ENCODE measurements at places on chromosomes 13 and 19. TPM values are rescaled to one million over a fixed set of nuclear protein-coding genes. Genes with fewer than 3 reads are reported as not detected.

GRCh38 chr13:109275139-109275745 lies 511.1 kb downstream of the IRS2 start:
- no peak overlapping the region for H3K4me3 ChIP-seq
- no peak overlapping the region for H3K27ac ChIP-seq
- peaks cover 2% of the 10 kb centered on the region for H3K4me1 ChIP-seq
- H3K36me3 ChIP-seq, result no peaks in the 10 kb centered on the region

- H3K4me1 ChIP-seq, result no peaks in the 10 kb centered on the region
- H3K4me3 ChIP-seq, result no peak overlapping the region
- peaks cover 5% of the 10 kb centered on the region for H3K27me3 ChIP-seq
- no peak overlapping the region for H3K27ac ChIP-seq
- H3K36me3 ChIP-seq, result no peaks in the 10 kb centered on the region
Observed at GRCh38 chr13:27991881-27992280, 3.4 kb upstream of the URAD start.

- peak; percentile 22 for DNase-seq
- H3K27ac ChIP-seq, result no peak overlapping the region
- no peak overlapping the region for H3K4me3 ChIP-seq
- H3K27me3 ChIP-seq, result no peaks in the 10 kb centered on the region
- H3K36me3 ChIP-seq, result no peaks in the 10 kb centered on the region
Observed at GRCh38 chr19:41175801-41176777, 16.9 kb upstream of the CYP2S1 start.

GRCh38 chr13:85586422-85586831 lies 212.8 kb downstream of the SLITRK6 start:
- no peak overlapping the region for H3K27ac ChIP-seq
- no peak for DNase-seq
- no peaks in the 10 kb centered on the region for H3K36me3 ChIP-seq

DNA sequence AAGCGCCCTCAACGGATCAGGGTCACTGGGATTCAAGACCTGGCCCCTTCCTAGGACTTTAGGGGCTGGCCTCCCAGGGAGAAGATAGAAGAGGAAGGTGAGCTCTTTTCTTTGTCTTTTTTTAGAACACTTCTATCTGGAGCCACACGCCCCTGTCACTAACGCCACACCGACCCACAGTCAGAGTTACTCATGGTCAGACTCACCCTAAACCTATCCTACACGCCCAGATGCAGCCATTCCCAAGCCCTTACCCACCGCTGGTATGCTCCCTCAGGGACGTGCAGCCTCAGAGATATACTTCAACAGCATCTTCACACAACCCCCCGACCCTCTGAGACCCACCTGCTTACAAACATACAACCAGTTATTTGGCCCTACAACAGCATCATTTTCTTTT lies 29.9 kb upstream of the MUC16 start:
- H3K27me3 ChIP-seq, result peaks cover 4% of the 10 kb centered on the region
- H3K4me1 ChIP-seq, result no peaks in the 10 kb centered on the region
- H3K27ac ChIP-seq, result no peak overlapping the region
- no peak overlapping the region for H3K4me3 ChIP-seq

GRCh38 chr19:54532528-54532927 lies 29.9 kb downstream of the LAIR2 start:
- DNase-seq, result no peak
- no peak overlapping the region for H3K27ac ChIP-seq
- H3K4me3 ChIP-seq, result no peak overlapping the region

GRCh38 chr13:100917011-100917410 lies 242.4 kb upstream of the TMTC4 start:
- H3K27me3 ChIP-seq, result no peaks in the 10 kb centered on the region
- no peak overlapping the region for H3K4me3 ChIP-seq
- no peak overlapping the region for H3K27ac ChIP-seq
- H3K36me3 ChIP-seq, result no peaks in the 10 kb centered on the region
- H3K4me1 ChIP-seq, result no peaks in the 10 kb centered on the region

GRCh38 chr19:38559428-38560401 lies 58.0 kb downstream of the MAP4K1 start:
- no peak overlapping the region for H3K27ac ChIP-seq
- DNase-seq, result no peak
- no peaks in the 10 kb centered on the region for H3K36me3 ChIP-seq
- no peak overlapping the region for H3K4me3 ChIP-seq
- peaks cover 6% of the 10 kb centered on the region for H3K27me3 ChIP-seq

GRCh38 chr19:14370169-14370939 lies 10.9 kb upstream of the ADGRE5 start:
- H3K4me3 ChIP-seq, result no peak overlapping the region
- no peak for DNase-seq
- H3K36me3 ChIP-seq, result no peaks in the 10 kb centered on the region
- H3K27me3 ChIP-seq, result no peaks in the 10 kb centered on the region
- H3K27ac ChIP-seq, result peak overlapping the region; percentile 73

Gene PCDH17
- total RNA-seq, result 4.0 TPM

Gene ADAMTS10
- 8.0 TPM for total RNA-seq
